Endothelial cell of umbilical vein (primary cell): ENCODE measurements at places on chromosomes 3 and 15.

DNA sequence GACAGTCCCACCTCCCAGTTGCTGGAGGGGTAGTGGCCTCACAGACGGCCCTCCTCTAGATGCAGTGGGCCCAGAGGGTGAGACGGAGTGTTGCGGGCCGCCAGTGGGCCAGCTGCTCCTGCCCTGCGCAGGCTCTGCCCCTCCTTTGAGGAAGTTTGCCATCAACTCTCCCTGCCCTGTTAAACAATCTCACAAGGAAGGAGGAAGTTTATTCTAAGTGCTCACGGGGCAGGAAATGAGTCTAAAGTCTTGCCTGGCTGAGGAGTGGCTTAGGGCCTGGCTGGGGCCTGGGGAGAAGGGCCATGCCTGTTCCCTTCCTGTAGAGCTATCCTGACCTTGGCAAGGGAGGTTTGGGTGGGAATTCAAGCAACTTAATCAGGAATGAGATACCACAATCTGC is at the start of gene FAM3D:
FAM3D (minus strand) TSS at position 92 of the 400 bp plus-strand sequence. CDS start 11,211 bp downstream, outside the sequence.
- peak; percentile 69 for DNase-seq

GRCh38 chr3:42535981-42536784 is 33.7 kb downstream of the VIPR1 start:
- peak; percentile 16 for DNase-seq

GRCh38 chr15:49247556-49248110 is 77.6 kb downstream of the GALK2 start:
- no peak for DNase-seq

DNA sequence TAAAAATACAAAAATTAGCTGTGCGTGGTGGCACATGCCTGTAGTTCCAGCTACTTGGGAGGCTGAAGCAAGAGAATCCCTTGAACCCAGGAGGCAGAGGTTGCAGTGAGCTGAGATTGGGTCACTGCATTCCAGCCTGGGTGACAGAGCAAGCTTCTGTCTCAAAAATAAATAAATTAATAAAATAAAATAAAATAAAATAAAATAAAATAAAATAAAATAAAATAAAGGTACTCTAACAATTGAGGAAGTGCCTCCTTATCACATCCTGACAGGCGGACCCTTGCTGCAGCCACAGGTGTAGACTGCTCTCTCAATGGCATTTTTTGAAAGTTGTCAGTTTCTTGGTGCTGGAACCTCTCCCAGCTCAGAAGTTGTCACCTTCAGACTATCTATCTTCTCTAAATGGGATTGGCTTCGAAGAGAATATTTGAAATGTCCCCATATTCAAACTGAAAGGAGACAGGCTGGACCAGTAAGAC is 304.1 kb downstream of the RORA start:
- no peak for DNase-seq

GRCh38 chr3:107465064-107465631 is 57.6 kb upstream of the BBX start:
- no peak for DNase-seq

DNA sequence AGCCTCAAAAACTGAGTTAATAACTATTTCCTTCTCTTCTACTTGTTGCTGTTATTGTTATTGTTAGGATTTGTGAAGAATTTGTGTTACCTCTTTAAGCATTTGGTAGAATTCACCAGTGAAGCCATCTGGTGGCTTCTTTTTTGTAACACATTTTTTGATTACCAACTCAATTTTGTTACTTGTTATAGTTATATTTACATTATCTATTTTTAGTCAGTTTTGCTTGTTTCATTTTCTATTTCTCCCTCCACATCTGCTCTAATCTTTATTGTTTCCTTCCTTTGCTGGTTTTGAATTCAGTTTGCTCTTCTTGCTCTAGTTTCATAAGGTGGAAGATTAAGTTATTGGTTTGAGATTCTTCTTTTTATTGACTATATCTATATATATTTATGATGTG is 3.7 kb upstream of the SLC9C1 start:
- DNase-seq = peak; percentile 8

GRCh38 chr15:81492331-81492968 is 118.4 kb upstream of the TMC3 start:
- peak; percentile 76 for DNase-seq

DNA sequence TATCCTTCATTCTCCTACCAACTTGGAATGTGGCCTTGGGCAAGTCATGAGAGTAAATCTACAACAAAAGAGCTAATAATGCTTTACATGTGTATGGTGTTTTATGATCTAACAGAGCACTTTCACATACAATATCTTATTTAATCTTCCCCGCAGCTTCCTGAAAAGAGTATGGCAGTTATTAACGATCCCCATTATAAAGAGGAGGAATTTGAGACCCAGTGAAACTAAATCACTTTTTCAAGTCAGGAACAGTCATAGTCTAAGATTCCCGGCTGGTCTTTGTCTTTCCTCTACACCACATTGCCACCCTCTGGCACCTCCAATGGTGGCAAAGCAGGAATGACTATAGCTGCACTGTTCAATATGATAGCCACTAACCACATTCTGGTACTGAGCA is 69.7 kb upstream of the CMSS1 start:
- DNase-seq = peak; percentile 62
